ENCODE measurements at places on chromosomes 12 and 14. TPM values are rescaled to one million over a fixed set of nuclear protein-coding genes. Genes with fewer than 3 reads are reported as not detected.

ARHGEF40 gene
- total RNA-seq = 6.7 TPM

MGP gene
- 1.3 TPM for total RNA-seq

OR4Q2 gene
- total RNA-seq = not detected

ZBTB42 gene
- 1.0 TPM for total RNA-seq

CLEC14A gene
- not detected for total RNA-seq

TAS2R43 gene
- not detected for total RNA-seq

HOXC4 gene
- total RNA-seq = 1.7 TPM

TBC1D30 gene
- total RNA-seq = 7.9 TPM

ZDHHC22 gene
- not detected for total RNA-seq

GSC gene
- not detected for total RNA-seq

WNT1 gene
- total RNA-seq = not detected

- H3K27ac ChIP-seq = peak overlapping the region; percentile 87
- peaks cover 35% of the 10 kb centered on the region for H3K4me1 ChIP-seq
- H3K27me3 ChIP-seq = no peaks in the 10 kb centered on the region
- peak; percentile 58 for DNase-seq
- peak overlapping the region; percentile 32 for H3K4me3 ChIP-seq
- H3K36me3 ChIP-seq = no peaks in the 10 kb centered on the region
Observed at GRCh38 chr12:93943780-93944179, 204.6 kb upstream of the PLXNC1 start.

- H3K4me3 ChIP-seq = no peak overlapping the region
- peaks cover 14% of the 10 kb centered on the region for H3K27me3 ChIP-seq
Observed at GRCh38 chr14:56918849-56919574, 108.7 kb upstream of the OTX2 start.

DNA sequence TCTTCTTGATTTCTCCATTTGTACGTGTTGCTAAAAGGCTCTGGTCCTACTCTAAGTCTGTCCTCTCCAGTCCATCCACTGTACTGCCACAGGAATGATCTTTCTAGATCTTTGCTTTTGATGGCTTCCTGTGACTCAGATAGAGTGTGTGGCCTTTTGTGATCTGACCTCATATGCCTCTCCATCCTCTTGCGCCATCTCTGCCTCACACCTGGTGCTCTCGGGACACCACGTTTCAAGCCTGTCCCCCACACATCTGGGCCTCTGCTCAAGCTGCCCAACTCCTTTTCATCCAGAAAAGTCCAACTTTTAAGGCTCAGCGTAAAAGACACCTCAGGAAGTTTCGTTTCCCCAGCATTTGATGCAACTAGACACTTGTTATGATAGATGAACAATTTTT lies 39.0 kb downstream of the DCAF4 start:
- H3K27me3 ChIP-seq = no peaks in the 10 kb centered on the region
- H3K4me1 ChIP-seq = peaks cover 34% of the 10 kb centered on the region
- H3K36me3 ChIP-seq = peaks cover 75% of the 10 kb centered on the region
- H3K4me3 ChIP-seq = no peak overlapping the region
- peak; percentile 55 for DNase-seq

DNA sequence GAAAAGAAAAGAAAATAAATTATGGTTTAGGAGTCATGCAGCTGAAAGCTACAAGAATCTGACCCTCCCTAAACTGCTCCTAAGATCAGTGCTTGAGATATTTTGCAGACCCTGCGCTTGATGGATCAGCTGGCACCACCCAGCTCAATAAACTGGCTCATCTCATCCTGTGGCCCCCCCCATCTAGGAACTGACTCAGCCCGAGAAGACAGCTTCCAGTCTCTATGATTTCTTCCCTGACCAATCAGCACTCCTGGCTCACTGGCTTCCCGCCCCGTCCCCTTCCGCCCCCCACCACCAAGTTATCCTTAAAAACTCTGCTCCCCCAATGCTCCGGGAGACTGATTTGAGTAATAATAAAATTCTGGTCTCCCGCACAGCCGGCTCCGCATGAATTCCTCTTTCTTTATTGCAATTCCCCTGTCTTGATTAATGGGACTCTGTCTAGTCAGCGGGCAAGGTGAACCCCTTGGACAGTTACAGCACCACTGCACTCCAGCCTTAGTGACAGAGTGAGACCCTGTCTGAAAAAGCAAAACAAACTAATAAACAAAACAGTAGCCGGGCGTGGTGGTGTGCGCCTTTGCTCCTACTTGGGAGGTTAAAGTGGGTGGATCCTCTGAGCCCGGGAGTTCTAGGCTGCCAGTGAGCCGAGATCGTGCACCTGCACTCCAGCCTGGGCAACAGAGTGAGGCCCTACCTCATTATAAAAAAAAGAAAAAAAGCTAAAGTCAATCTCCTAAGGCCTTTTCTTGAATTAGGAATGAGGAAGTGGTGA lies 24.5 kb upstream of the SPTLC2 start:
- no peak overlapping the region for H3K4me3 ChIP-seq
- H3K36me3 ChIP-seq = no peaks in the 10 kb centered on the region
- no peaks in the 10 kb centered on the region for H3K27me3 ChIP-seq
- no peak for DNase-seq
- H3K27ac ChIP-seq = no peak overlapping the region

GRCh38 chr12:98635657-98636323 lies 8.8 kb downstream of the IKBIP start:
- DNase-seq = peak; percentile 78
- peaks cover 24% of the 10 kb centered on the region for H3K36me3 ChIP-seq
- H3K4me3 ChIP-seq = peak overlapping the region; percentile 12
- H3K27me3 ChIP-seq = no peaks in the 10 kb centered on the region

- peak; percentile 99 for DNase-seq
- peak overlapping the region; percentile 93 for H3K27ac ChIP-seq
- H3K4me3 ChIP-seq = peak overlapping the region; percentile 75
- no peaks in the 10 kb centered on the region for H3K27me3 ChIP-seq
- H3K4me1 ChIP-seq = peaks cover 41% of the 10 kb centered on the region
Observed at GRCh38 chr14:77032844-77033621, 4.5 kb upstream of the IRF2BPL start.

DNA sequence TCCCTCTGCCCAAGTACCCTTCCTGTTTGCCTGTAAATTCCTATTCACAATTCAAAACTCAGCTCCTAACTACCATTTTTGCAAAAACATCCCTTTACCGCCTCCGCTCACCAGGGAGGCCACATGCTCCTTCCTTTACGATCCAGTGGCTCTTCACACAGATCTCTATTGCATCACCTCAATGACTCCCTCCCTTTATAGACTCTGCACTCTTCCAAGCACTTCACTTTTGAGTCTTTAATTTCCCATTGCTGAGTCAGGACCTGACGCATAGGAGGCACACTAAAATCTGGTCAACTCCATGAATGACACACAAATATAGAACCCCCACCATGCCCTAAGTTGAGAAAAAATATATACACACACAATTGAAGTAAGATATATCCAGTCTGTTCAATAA lies 45.9 kb downstream of the PPP1R13B start:
- H3K4me3 ChIP-seq = peak overlapping the region; percentile 10
- peak; percentile 92 for DNase-seq
- H3K27ac ChIP-seq = peak overlapping the region; percentile 9

- H3K4me1 ChIP-seq = no peaks in the 10 kb centered on the region
- no peaks in the 10 kb centered on the region for H3K36me3 ChIP-seq
- H3K27ac ChIP-seq = no peak overlapping the region
- H3K27me3 ChIP-seq = no peaks in the 10 kb centered on the region
- no peak for DNase-seq
- no peak overlapping the region for H3K4me3 ChIP-seq
Observed at GRCh38 chr12:87025976-87026375, 769.8 kb upstream of the MGAT4C start.

- H3K27ac ChIP-seq = no peak overlapping the region
- peak; percentile 77 for DNase-seq
- no peaks in the 10 kb centered on the region for H3K36me3 ChIP-seq
- no peak overlapping the region for H3K4me3 ChIP-seq
Observed at GRCh38 chr12:45637706-45638105, 91.8 kb upstream of the ARID2 start.

DNA sequence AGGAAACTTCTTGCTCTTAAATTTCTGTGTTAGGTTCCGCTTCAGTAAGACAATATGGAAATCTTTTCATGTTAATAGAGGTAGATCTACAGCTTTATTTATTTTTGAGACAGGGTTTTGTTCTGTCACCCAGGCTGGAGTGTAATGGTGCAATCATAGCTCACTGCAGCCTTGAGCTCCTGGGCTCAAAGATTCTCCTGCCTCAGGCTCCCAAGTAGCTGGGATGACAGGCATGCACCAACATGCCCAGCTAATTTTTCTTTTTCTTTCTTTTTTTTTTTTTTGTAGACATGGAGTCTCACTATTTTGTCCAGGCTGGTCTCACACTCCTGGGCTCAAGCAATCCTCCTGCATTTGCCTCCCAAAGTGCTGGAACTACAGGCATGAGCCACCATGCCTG lies 70.1 kb downstream of the DAO start:
- H3K27ac ChIP-seq = peak overlapping the region; percentile 69
- H3K4me1 ChIP-seq = peaks cover 14% of the 10 kb centered on the region
- H3K4me3 ChIP-seq = peak overlapping the region; percentile 14
- no peaks in the 10 kb centered on the region for H3K27me3 ChIP-seq

GRCh38 chr12:7101694-7102131 lies 7.3 kb downstream of the C1RL start:
- H3K36me3 ChIP-seq = peaks cover 79% of the 10 kb centered on the region
- H3K4me1 ChIP-seq = peaks cover 32% of the 10 kb centered on the region
- no peak for DNase-seq
- no peaks in the 10 kb centered on the region for H3K27me3 ChIP-seq
- no peak overlapping the region for H3K27ac ChIP-seq

DNA sequence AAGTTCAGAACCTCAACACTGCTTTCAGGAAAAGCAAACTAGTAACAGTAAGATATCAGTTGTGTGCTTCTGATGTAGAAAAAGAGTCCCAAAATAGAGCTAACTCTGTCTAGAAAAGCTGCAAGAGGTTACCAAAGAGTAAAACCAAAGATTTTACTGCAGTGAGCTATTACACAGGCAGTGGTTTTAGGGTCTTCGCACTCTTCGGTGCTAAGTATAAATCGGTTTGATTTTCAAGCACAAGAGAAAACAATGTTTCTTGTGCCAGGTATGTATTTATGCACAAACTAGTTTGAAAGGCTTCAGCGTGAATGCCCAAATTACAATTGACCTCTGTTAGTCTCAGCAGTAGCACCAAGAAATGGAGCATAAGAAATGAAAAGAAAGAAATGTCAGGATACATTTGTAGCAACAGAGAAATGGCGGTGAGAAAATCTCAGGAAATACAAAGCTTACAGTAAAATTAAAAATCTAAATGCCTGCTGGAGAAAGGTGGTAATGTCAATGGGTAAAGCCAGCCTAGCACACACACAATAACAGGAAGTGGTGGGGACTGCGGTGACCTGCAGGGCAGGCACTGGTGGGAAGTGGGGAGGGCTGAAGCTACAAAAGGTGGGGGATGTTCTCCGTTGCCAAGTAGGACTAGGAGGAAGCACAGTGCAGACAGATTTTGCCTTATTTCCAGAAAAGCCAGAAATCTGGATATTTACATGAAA lies 18.0 kb upstream of the DYRK2 start:
- no peak for DNase-seq
- no peaks in the 10 kb centered on the region for H3K27me3 ChIP-seq
- no peaks in the 10 kb centered on the region for H3K4me1 ChIP-seq

GRCh38 chr14:81295958-81296923 lies 75.5 kb upstream of the GTF2A1 start:
- H3K4me1 ChIP-seq = peaks cover 8% of the 10 kb centered on the region
- peaks cover 27% of the 10 kb centered on the region for H3K36me3 ChIP-seq
- H3K27me3 ChIP-seq = no peaks in the 10 kb centered on the region
- DNase-seq = no peak
- H3K27ac ChIP-seq = peak overlapping the region; percentile 64

DNA sequence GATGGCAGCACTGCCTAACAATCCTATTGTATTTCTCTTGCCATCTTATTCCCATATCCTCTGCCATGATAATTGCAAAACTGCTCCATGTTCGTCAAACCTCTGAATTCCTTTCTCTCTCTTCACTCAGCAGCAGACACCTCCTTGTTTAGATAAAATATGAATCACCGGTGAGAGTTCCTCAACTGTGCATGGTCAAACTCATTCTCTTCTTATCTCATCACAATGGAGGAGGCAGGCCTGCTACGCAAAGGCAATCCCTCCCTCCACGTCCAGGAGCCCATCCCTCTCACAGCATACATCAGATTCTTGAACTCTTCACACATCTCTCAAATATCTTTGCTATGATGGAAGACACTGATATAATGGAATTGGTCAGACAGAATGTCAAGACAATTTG lies 90.1 kb upstream of the DAAM1 start:
- H3K4me3 ChIP-seq = no peak overlapping the region
- DNase-seq = peak; percentile 44
- H3K27me3 ChIP-seq = peaks cover 41% of the 10 kb centered on the region
- no peaks in the 10 kb centered on the region for H3K36me3 ChIP-seq

GRCh38 chr12:87155621-87156020 lies 873.6 kb downstream of the C12orf50 start:
- peaks cover 12% of the 10 kb centered on the region for H3K36me3 ChIP-seq
- peak; percentile 82 for DNase-seq
- H3K4me1 ChIP-seq = peaks cover 48% of the 10 kb centered on the region
- H3K4me3 ChIP-seq = no peak overlapping the region

DNA sequence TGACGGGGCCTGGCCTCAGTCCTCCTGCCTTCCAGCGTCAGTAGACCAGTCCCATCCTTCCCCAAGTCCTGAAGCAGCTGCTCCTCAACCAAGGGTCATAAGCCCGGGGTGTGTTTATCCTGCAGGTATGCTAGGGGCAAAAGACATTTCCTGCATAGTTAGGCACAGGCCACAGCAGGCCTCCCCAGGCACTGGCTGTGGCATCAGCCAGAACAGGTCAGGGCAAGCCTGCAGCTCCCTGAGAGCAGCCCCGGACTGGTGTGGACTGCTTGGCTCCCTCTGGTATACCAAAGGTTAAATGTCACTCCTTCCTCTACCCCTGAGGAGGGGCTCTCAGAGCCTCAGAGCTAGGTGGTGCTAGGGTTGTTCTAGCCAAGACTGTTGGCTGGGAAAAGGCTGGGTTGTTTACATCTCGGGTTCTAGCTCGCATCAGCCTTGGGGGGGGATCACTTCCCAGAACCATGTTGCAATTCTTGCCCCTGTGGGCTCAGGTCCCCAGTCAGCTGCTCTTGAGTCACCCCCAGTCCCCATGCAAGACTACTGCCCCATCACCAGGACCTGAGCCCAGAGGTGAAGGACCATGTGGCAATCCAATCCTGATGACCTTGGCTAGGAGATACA lies 2.9 kb downstream of the MMP14 start:
- H3K4me1 ChIP-seq = peaks cover 21% of the 10 kb centered on the region
- peak overlapping the region; percentile 99 for H3K4me3 ChIP-seq
- H3K36me3 ChIP-seq = peaks cover 45% of the 10 kb centered on the region
- H3K27me3 ChIP-seq = no peaks in the 10 kb centered on the region
- H3K27ac ChIP-seq = peak overlapping the region; percentile 98

DNA sequence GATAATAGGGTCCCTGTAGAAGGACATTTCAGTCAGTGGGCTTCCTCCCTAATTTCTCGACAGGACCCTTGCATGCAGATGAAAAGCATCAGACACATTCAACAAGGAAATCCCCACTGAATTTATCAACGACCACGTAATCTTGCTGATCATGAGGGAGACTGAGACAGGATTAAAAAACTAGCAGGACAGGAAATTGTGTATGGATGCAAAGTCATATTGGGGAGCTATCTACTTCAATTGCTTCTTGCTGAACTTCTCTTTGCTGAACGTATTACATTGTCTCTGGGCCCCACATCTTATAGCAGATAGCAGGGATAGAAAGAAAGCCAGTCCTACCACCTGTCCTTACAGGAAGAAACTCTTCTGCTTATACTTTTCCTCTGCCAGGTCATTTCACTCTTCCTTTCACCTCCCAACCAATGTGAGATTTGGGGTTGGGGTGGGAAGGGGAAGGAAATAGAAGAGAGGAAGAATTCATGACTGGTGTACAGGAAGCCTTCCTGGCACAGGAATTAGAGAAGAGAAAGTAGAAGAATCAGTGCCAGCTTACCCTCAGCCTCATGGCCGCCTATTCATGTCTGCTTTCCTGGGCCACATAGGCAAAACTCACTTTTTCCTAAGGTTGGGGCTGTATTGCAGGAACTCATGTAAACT lies 333.3 kb downstream of the ZFP36L1 start:
- H3K36me3 ChIP-seq = peaks cover 10% of the 10 kb centered on the region
- H3K4me3 ChIP-seq = no peak overlapping the region
- H3K4me1 ChIP-seq = peaks cover 40% of the 10 kb centered on the region
- H3K27me3 ChIP-seq = no peaks in the 10 kb centered on the region
- H3K27ac ChIP-seq = peak overlapping the region; percentile 89
